ENCODE measurements at places on chromosomes 16 and 17. TPM values are rescaled to one million over a fixed set of nuclear protein-coding genes. Genes with fewer than 3 reads are reported as not detected.

Gene CCL16
- not detected for total RNA-seq

Gene KIF19
- 1.6 TPM for total RNA-seq

Gene CD19
- 0.12 TPM for total RNA-seq

Gene SDR42E2
- not detected for total RNA-seq

Gene KRTAP1-1
- total RNA-seq, result not detected

Gene CACNA1G
- 6.9 TPM for total RNA-seq

Data from left cardiac atrium (tissue), 4 donors.